ENCODE measurements at places on chromosomes 1 and 21.

GRCh38 chr1:1281533-1282321 is 1.5 kb downstream of the SCNN1D start:
- DNase-seq, result peak; percentile 56

DNA sequence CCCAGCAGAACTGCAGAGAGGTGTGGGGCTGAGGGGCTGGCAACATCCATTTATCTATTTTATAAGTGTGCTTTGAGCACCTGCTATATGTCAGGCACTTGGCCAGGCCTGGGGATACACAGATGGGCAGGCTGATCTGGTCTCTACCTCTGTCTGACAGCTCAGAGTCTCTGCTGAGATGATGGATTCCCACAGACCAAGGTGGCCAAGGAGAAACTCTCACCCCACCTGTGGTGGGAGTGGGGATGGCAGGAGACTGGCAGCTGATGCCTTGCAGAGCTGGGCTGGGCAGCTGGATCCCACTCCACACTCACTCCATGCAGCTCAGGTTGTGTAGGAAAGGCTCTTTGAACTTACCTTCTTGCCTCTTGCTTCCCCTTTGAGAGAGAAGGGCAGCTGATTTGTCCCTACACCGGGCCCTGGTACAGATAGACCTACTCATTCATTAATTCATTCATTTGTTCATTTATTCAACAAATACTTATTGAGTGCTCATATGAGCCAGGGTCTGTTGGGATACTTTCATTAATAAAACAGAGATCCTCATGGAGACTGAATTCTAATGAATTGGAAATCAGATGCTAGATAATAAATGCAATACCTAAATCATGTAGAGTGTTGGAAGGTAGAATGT is 9.0 kb downstream of the ADORA1 start:
- DNase-seq, result no peak

DNA sequence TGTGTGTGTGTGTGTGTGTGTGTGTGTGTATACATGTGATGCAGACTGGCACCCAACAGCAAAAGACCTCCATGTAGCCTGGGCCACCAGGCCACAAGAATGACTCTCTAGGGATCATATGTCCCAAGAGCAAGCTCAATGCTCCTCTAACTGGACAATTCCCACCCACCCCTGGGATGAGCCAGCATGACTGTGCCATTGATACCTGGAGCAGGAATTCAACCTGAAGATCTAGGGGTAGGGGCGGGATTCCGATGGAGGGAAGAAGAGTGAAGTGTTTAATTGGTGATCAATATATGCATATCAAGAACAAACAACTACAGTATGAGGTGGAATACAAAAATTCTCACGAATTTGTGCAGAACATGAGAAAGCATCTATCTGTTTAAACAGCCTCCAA is 136.2 kb downstream of the PSMG1 start:
- DNase-seq, result no peak

DNA sequence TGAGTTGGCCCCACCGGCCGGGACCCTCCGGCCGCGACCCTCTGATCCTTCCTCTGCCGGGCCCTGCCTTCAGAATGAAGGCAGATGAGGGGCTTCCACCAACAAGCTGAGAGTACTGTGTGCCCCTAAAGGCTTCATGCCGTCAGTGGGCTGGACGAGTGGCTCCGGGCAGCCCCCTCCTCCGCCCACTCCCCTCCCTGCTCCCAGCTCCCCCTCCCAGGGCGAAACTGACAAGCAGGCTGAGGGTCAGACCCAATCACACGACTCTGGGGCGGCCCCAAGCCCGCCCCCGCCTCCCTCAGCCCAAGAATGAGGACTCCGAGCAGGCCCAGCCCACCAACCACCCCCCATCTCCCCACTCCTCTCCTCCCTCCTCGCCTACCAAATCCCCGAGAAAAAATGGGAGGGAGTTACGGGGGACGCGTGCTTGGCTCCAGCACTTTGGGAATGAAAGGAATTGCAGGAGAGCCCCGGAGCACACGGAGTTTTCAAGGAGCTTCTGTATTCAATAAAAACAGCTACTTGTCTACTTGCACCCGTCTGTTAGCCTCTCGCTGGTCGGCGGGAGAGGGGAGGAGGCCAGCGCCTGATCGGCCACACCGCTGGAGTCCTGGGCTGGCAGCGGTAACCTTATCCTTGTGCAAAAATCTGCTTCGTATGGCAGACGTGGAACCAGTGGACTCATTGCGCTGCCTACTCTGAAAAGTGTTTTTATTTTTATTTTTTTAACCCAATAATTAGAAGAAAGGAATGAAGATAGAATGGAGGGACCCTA is at the start of gene COL11A1:
COL11A1 (minus strand) TSS at position 147 of the 775 bp plus-strand sequence. CDS start 344 bp downstream, outside the sequence.
- DNase-seq, result no peak

- DNase-seq, result no peak
Observed at GRCh38 chr1:59560807-59561450, 253.8 kb upstream of the HOOK1 start.

DNA sequence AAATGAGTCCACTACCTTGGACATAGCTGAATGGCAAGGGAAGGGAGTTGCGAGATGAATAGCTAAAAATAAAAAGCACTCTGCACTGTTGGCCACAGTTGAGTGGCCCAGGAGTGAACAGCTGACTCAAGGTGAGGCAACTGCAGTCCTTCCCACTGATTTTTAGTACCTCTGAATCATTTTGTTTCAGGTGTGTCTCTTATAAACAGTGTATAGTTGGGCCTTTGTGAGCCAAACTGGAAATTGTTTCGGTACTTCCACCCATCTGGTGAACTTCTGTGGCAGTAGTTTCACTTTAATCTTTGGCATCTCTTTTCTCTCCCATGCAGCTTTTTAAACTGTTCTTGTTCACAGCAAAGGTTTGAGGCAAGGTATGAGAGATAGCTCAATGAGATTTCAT is 122.7 kb downstream of the VAV3 start:
- no peak for DNase-seq

DNA sequence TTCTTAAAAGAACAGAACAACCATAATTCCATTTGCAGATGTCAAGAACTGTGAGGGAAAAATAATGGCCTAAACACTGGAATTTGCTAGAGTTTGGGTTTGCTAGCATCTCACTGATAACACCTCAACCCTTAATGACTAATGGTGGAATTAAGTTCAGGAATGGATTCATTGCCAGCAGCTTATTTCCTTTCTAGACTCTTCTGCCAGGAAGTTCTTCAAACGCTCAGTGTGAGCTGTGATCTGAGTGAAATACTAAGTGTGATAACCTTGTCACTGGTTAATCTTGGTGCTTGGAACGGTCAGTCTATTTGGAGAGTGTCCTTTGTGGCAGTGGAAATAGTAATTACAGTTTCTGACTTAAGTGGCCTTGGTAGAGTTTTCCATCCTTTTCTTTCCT is 21.6 kb upstream of the PLEKHM2 start:
- no peak for DNase-seq
